Transverse colon (tissue), 4 donors: ENCODE measurements at places on chromosomes 1 and 21. TPM values are rescaled to one million over a fixed set of nuclear protein-coding genes. Genes with fewer than 3 reads are reported as not detected.

GRCh38 chr1:216805233-216805632, 82.0 kb upstream of the ESRRG start:
- no peaks in the 10 kb centered on the region for H3K27me3 ChIP-seq
- DNase-seq, result no peak
- H3K4me3 ChIP-seq, result no peak overlapping the region
- no peaks in the 10 kb centered on the region for H3K4me1 ChIP-seq
- no peak overlapping the region for H3K27ac ChIP-seq

The EPHB2 gene
- total RNA-seq, result 152 TPM

- peaks cover 31% of the 10 kb centered on the region for H3K27me3 ChIP-seq
- no peak for DNase-seq
- no peaks in the 10 kb centered on the region for H3K36me3 ChIP-seq
- H3K27ac ChIP-seq, result no peak overlapping the region
Measured at GRCh38 chr1:38444770-38445442, 398.3 kb upstream of the POU3F1 start.

GRCh38 chr21:28235169-28235895, 757.3 kb downstream of the LTN1 start:
- H3K4me1 ChIP-seq, result no peaks in the 10 kb centered on the region
- H3K27me3 ChIP-seq, result no peaks in the 10 kb centered on the region
- H3K36me3 ChIP-seq, result no peaks in the 10 kb centered on the region
- no peak overlapping the region for H3K4me3 ChIP-seq
- DNase-seq, result no peak
- no peak overlapping the region for H3K27ac ChIP-seq

GRCh38 chr21:44710756-44711326, 531 bp downstream of the TSPEAR start:
- H3K4me1 ChIP-seq, result no peaks in the 10 kb centered on the region
- H3K27ac ChIP-seq, result no peak overlapping the region
- peaks cover 99% of the 10 kb centered on the region for H3K27me3 ChIP-seq
- H3K36me3 ChIP-seq, result no peaks in the 10 kb centered on the region
- no peak for DNase-seq
- H3K4me3 ChIP-seq, result no peak overlapping the region

The TMOD4 gene
- total RNA-seq, result not detected

- H3K4me1 ChIP-seq, result no peaks in the 10 kb centered on the region
- no peak overlapping the region for H3K27ac ChIP-seq
- no peaks in the 10 kb centered on the region for H3K27me3 ChIP-seq
- no peak overlapping the region for H3K4me3 ChIP-seq
Measured at GRCh38 chr1:221884821-221885220, 142.9 kb upstream of the DUSP10 start.

The LAMC2 gene
- total RNA-seq, result 25.9 TPM

The RSRP1 gene
- total RNA-seq, result 295 TPM

- H3K27ac ChIP-seq, result no peak overlapping the region
- no peaks in the 10 kb centered on the region for H3K4me1 ChIP-seq
- no peaks in the 10 kb centered on the region for H3K36me3 ChIP-seq
Measured at GRCh38 chr1:98355656-98356383, 305.7 kb upstream of the SNX7 start.

The IL19 gene
- not detected for total RNA-seq

DNA sequence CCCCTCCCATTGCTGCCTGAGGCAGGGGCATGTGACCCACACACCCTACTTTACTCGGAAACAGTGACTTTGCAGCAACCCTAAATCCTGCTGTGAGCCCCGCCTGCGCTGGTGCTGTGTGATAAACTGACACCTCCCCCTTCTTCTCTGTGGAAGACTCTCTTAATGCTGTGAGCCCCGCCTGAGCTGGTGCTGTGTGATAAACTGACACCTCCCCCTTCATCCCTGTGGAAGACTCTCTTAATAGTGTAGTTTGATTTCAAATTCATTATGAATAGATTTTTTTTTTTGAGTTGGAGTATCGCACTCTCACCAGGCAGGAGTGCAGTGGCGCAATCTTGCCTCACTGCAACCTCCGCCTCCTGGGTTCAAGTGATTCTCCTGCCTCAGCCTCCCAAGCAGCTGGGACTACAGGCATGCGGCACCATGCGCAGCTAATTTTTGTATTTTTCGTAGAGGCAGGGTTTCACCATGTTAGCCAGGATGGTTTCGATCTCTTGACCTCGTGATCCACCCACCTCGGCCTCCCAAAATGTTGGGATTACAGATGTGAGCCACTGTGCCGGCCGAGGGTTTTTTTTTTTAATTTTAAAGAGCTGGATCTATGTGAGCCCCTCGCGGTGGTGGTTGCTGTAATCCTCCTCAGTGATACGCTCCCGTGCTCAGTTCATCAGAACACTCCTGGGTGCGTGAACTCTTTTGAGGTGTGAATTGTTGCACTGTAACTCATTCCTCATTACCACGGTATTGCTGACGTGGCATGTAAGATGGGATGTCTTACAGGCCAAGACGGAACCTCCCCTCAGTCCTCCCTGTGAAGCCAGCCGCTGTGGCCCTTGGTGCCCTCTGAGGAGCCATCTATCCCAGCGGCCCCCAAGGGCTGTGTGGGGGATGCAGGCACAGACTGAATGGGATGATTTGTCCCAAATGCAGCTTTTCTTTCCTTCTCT, 60.3 kb downstream of the GALNT2 start:
- no peak overlapping the region for H3K27ac ChIP-seq
- no peak for DNase-seq
- H3K36me3 ChIP-seq, result no peaks in the 10 kb centered on the region
- no peaks in the 10 kb centered on the region for H3K27me3 ChIP-seq
- H3K4me3 ChIP-seq, result no peak overlapping the region

- no peak overlapping the region for H3K27ac ChIP-seq
- H3K27me3 ChIP-seq, result no peaks in the 10 kb centered on the region
- H3K4me3 ChIP-seq, result no peak overlapping the region
- DNase-seq, result no peak
- no peaks in the 10 kb centered on the region for H3K36me3 ChIP-seq
Measured at GRCh38 chr1:233865902-233866301, 38.6 kb upstream of the SLC35F3 start.

DNA sequence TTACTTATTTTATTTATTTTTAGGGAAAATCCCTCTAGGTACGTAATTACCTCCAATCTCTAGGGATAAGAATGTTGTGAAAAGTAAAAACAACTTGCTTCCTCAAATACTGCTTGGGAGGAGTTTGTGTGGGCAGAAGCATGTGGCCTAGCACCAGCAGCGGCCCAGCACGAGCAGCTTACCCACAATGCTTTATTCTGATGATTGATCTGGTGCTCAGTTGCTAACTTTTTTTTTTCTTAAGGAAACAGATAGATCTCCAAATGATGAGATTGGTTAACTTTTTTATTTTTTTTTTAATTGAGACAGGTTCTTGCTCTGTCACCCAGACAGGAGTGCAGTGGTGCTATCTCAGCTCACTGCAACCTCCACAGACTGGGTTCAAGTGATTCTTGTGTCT, 4.2 kb downstream of the CLIC6 start:
- H3K27me3 ChIP-seq, result peaks cover 59% of the 10 kb centered on the region
- H3K4me1 ChIP-seq, result peaks cover 8% of the 10 kb centered on the region
- H3K36me3 ChIP-seq, result no peaks in the 10 kb centered on the region
- DNase-seq, result no peak
- H3K4me3 ChIP-seq, result no peak overlapping the region
- H3K27ac ChIP-seq, result no peak overlapping the region

The SLC35F3 gene
- not detected for total RNA-seq

DNA sequence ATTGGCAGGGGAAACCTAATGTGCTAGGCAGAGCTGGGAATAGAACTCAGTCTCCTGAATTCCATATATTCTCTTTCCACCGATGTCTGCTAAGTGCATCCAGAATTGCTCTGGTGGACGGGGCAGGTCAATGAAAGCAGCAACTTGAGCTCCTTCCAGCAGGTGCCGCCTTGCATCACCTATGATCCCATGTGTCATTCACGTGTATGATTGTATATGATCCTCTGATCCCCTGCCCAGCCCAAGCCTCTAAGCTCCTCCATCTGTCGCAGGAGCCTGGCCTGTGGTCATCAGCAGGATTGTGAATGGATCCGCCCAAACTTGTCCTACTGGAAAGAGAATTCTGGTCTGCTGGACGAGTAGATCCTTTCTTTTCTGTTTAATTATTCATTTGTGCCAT, 13.1 kb downstream of the ACTA1 start:
- H3K36me3 ChIP-seq, result no peaks in the 10 kb centered on the region
- no peak overlapping the region for H3K27ac ChIP-seq
- H3K4me1 ChIP-seq, result no peaks in the 10 kb centered on the region
- no peak overlapping the region for H3K4me3 ChIP-seq

The GNG12 gene
- 19.1 TPM for total RNA-seq

DNA sequence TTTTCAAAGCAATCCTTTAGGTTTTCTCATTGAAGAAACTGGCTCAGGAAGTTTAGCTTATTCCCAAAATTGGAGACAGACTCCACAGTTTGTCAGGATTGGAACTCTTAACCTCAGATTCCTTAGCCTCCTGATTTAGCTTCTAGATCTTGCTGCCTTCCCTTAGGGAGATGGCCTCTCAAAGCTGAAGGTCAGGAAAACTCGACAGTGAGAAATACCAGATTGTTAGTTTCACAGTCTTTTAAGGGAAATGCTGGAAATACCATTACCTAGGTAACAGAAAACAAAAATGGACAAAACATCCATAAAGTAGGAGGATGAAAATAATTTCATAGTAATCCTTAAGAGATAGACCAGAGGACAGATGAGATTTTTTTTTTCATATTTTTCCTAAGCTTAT, 7.8 kb downstream of the RASAL2 start:
- no peak overlapping the region for H3K4me3 ChIP-seq
- no peaks in the 10 kb centered on the region for H3K36me3 ChIP-seq
- no peaks in the 10 kb centered on the region for H3K27me3 ChIP-seq
- H3K4me1 ChIP-seq, result peaks cover 9% of the 10 kb centered on the region
- no peak overlapping the region for H3K27ac ChIP-seq

The SLC1A7 gene
- total RNA-seq, result 1.6 TPM

- H3K4me3 ChIP-seq, result no peak overlapping the region
- peak overlapping the region; percentile 61 for H3K27ac ChIP-seq
- H3K4me1 ChIP-seq, result peaks cover 34% of the 10 kb centered on the region
- H3K27me3 ChIP-seq, result no peaks in the 10 kb centered on the region
- DNase-seq, result no peak
- H3K36me3 ChIP-seq, result peaks cover 12% of the 10 kb centered on the region
Measured at GRCh38 chr21:44084496-44085241, 22.5 kb upstream of the PWP2 start.

- H3K27ac ChIP-seq, result no peak overlapping the region
- no peaks in the 10 kb centered on the region for H3K4me1 ChIP-seq
- DNase-seq, result no peak
- H3K36me3 ChIP-seq, result no peaks in the 10 kb centered on the region
- H3K4me3 ChIP-seq, result no peak overlapping the region
Measured at GRCh38 chr21:44419679-44420078, 35.6 kb upstream of the LRRC3 start.

The XPR1 gene
- 119 TPM for total RNA-seq

- H3K36me3 ChIP-seq, result peaks cover 6% of the 10 kb centered on the region
- no peak overlapping the region for H3K27ac ChIP-seq
- H3K27me3 ChIP-seq, result no peaks in the 10 kb centered on the region
Measured at GRCh38 chr1:207040181-207040533, 7.6 kb upstream of the C1orf116 start.

- H3K4me3 ChIP-seq, result no peak overlapping the region
- DNase-seq, result no peak
- H3K4me1 ChIP-seq, result peaks cover 4% of the 10 kb centered on the region
- H3K27me3 ChIP-seq, result no peaks in the 10 kb centered on the region
- no peaks in the 10 kb centered on the region for H3K36me3 ChIP-seq
Measured at GRCh38 chr1:31387612-31388011, 14.7 kb upstream of the FABP3 start.

The DIP2A gene
- 103 TPM for total RNA-seq

The RSBN1 gene
- 29.6 TPM for total RNA-seq

DNA sequence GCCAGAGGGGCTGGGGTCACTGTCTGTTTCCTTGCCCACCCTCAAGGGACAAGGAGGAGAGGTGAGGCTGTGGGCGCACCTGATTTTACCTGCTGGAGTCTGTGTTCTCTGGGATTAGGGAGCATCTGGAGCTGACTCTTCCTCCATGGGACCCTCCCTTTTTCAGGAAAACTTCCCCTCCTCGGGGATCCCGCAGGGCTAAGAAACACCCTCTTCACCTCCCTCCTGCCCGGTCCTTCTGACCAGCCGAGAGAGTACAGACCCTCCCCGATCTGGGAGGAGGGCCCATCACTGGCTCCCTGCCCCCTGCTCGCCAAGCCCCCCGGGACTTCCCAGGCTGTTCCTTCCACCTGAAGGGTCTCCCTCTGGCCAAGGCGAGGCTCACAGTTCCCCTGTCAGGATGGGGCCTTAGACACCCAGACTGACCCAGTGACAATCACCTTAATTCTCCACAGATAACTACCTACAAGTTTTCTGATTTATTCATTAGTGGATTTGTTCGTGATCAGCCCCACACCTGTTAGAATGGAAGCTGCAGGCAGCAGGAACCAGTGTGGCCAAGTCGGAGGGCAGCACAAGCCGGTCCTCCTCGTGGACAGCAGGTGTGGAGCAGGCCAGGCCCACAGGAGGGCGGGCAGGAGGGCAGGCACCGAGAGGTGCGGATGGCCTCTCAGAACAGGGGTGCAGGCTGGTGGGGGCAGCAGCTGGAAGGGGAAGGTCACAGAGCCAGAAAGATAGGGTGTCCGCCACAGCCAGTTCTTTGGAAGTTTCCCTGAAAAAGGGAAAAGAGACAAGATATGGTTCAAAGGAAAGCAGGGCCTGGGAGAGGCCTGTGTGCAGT, 15.9 kb upstream of the SAMD11 start:
- H3K36me3 ChIP-seq, result no peaks in the 10 kb centered on the region
- peak; percentile 4 for DNase-seq
- no peak overlapping the region for H3K4me3 ChIP-seq
- H3K27ac ChIP-seq, result no peak overlapping the region
- no peaks in the 10 kb centered on the region for H3K4me1 ChIP-seq

DNA sequence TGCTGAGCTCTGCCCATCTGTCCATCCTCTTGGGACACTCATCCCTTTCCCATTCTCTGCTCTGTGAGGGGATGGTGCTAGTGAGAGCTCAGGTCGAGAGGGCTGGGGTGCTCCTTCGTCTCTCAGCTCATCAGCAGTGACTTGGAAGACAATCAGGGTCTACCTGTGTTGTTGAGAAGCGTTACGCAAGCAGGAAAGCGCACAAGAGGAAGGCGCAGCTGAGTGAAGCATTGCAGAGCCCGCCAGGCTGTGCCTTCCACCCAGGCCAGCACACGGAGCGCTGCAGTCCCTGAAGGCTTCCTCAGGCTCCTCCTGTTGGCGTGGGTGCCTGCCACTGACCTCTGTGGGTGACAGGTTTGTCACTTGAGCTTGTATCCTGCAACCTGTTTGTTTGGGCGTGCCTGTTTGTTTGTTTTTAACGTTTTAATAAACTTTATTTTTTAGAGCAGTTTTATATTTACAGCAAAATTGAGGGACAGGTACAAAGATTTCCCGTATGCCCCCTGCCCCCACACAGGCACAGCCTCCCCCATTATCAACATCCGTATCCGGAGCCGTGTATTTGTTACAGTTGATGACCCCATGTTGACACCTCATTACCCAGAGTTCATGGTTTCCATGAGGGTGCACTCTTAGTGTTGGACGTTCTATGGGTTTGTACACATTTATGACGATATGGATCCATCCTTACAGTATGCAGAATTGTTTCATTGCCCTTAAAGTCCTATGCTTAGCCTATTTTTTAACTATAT, 36.7 kb downstream of the ADARB1 start:
- DNase-seq, result no peak
- no peak overlapping the region for H3K27ac ChIP-seq
- H3K4me1 ChIP-seq, result peaks cover 40% of the 10 kb centered on the region
- H3K27me3 ChIP-seq, result no peaks in the 10 kb centered on the region
- H3K4me3 ChIP-seq, result no peak overlapping the region

GRCh38 chr1:84505493-84506001, 639 bp upstream of the SPATA1 start:
- peak overlapping the region; percentile 96 for H3K27ac ChIP-seq
- no peaks in the 10 kb centered on the region for H3K36me3 ChIP-seq
- H3K4me1 ChIP-seq, result peaks cover 19% of the 10 kb centered on the region
- peak overlapping the region; percentile 63 for H3K4me3 ChIP-seq

The TMEM54 gene
- 1,026 TPM for total RNA-seq

The LCE3D gene
- not detected for total RNA-seq
